ENCODE measurements at places on chromosomes 3 and 15.

- DNase-seq: no peak
These were observed 288 bp upstream of the NME9 start for GRCh38 chr3:138329984-138330293.

- DNase-seq: peak; percentile 36
These were observed 907 bp downstream of the PLXNA1 start for GRCh38 chr3:126983653-126984390.

- no peak for DNase-seq
These were observed 30.6 kb downstream of the CRTC3 start for GRCh38 chr15:90560229-90560776.

- no peak for DNase-seq
These were observed 119.5 kb downstream of the CCNL1 start for GRCh38 chr3:157040456-157040855.

- DNase-seq: no peak
These were observed 209.7 kb downstream of the NR1D2 start for GRCh38 chr3:24154781-24155180.

GRCh38 chr3:14284694-14285547 is 106.3 kb downstream of the LSM3 start:
- DNase-seq: no peak

GRCh38 chr3:78728406-78729145 is 1039.2 kb downstream of the ROBO1 start:
- DNase-seq: no peak

DNA sequence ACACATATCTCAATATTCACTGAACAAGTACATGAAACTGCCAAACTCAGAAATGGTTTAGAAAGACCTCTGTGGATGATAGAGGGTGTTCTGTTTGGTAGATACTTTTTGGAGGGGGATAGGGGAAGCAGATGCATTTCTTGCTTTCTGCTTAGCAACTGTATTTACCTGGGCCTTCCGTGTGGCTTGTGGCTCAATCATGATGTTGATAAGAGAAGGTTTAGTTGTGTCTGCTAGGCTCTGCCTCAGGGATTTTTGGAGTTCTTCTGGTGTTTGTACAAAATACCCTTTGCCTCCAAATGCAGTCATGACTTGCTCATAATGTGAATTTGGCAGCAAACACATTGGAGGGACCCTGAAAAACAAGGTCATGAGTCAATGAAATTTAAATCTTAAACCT is 38.2 kb downstream of the HACL1 start:
- no peak for DNase-seq

DNA sequence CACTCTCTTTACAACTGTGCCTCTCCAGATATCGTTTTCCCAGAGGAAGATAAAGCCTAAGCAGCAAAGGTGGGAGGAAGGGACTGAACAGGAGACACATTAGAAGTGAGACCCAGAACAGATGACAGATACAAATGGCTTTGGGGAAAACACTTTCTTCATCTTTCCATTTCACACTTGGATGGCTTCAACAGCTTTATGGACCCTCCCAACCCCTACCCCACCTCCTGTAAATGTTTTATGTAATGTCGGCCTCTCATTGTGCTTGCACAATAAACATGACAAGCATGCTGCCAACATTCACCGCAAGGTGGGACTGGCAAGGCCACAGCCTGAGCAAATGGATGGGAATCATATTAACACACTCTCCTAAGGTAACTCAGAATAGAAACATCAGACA is 1088.6 kb downstream of the TUSC7 start:
- no peak for DNase-seq

DNA sequence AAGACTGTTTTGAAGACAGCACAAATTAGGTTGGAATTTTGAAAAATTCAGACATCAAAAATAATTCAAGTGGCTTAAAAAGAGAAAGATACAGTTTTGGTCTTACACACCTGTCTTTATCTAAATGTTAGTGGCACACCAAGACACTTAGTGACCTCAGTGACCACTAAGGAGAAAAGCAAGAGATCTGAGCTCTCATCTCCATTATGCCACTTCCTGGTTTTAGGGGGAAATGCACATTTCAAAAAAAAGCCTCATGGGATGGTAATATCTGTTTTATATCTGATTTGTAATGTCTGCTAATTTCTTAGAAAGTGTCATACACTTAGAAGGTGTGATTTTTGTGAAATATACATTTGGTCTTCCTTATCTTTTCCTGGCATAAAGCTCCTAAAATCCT is 16.4 kb downstream of the IL12A start:
- no peak for DNase-seq

- DNase-seq: no peak
These were observed 48.9 kb downstream of the XXYLT1 start for GRCh38 chr3:195221876-195222617.

DNA sequence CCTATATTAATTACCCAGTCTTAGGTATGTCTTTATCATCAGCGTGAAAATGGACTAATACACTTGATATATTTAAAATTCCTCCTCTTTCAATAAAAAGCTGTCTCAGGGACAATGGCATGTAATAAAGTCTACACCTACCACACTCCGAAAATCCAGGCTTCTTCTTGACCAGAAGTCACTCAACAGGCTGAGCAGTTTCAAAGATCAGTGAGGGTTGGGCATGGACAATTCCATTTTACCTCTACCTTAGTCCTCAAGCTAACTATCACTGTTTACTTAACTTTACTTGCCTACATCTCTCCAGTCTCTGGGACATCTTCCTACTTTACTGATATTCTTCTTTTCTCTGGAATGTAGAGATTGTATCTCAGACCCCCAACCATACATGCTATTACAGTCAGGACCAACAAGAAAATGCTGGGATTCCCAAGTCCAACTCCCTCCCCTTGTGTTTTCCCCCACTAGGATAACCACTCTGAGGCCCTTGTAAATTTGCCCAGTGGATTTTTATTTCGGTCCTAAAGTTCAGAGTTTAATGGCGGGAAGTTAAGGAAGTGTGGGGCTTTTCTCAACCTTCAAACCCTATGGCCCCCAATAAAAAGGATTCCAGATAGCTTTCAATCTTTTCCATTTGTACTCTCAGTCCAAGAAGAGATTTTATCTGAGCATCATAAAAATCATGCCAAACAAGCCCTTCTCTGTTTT is 137.1 kb upstream of the TSC22D2 start:
- no peak for DNase-seq

DNA sequence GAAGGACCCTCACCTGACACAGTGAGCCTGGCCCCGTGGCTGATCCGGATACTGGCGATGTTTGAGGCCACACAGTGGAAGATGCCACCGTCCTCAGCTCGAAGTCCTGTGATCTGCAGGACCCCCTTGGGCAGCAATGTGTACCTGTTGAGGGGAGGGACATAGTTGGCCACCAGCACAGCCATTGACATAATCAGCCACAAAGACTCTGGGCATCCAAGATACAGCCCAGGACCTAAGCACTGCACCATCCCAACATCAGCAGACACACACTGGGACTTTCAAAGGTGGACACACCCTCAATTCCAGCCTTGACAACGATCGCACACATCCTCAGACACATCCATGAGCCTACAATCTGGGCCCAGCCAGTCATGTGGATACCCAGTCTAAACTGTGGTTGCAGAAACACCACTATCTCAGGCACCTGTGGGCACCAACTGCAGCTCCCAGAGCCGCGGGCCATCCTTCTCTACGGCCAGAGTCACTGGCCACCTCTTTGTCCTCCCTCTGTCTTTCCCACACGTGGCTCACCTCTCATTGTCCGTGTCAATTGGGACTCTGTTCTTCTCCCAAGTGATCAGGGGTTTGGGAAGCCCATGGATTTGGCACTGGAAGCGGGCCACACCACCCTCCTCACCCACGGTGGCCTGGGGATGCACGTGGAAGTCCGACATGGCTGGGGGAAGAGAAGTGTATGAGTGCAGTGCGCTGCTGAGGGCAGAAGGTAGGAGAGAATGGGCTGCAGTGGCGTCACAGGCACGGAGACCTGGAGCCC is 31.0 kb downstream of the RNU5B-1 start:
- DNase-seq: no peak

DNA sequence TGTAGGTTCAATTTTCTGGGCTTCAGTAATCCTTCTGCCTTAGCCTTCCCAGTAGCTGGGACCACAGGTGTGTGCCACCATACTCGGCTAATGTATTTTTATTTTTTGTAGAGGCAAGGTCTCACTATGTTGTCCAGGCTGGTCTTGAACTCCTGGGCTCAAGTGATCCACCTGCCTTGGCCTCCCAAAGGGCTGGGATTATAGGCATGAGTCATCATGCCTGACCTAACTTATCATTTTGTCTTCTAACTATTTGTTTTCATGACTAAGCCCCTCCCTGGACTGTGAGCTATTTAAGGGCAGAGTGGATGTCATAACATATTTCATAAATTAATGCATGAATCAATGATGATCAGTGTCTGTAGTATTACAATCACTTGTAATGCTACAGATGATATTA is 56.1 kb upstream of the PIAS1 start:
- DNase-seq: no peak

DNA sequence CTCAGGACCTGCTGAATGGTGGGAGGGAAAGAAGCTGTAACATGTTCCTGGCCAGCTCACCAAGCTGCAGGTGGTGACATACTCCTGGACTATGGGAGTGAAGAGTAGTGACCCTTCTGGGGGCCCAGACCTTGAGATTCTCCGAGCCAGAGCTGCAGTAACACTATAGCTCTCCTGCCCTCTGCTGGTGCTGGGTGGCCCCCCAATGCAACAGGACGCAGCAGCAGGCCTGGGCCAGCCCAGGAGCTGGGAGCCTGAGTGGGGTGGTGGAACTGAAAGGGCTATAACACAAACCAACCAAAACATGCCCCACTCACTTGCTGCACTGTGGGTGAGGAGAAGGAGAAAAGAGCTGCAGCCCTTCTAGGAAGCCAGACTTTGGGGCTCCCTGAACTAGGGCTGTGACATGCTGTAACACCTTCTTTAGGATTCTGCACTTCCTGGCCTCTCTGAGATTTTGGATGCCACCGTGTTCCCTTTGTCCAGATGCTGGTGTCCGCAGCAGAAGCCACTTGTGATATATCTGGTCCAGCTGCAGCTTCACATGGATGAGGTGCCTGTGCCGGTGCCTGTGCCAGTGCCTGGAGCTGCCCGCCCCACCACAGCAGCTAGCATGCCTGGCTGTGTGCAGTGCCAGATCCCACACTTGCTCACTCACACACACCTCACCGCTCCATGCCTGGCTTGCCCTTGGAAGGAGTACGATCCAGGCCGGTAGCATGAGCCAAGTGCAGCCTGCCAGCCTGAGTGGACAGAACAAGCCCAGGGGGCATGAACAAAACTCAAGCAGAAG is 636.8 kb upstream of the KCNMB2 start:
- no peak for DNase-seq

DNA sequence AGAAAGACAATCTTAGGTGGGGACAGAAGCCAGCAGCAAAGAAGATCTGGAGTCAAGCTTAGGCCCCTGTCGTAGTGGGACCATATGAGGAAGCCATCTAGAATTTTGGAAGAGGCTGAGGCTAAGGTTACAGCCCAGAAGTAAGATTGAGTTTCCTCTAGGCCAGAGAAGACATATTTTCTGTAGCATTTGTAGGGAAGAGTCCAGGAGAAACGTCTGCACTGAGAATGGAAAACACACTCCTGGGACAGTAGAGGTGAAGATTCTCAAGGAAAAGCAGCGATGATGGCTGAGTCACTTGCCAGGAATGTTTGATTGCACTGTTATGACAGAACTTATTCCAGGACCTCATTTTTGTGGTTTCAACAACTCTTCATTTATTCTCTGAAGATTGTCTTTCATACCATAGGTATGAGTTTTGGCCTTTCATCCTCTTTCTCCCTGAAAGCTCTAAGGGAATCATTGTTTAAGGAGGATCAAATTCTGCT is 107.2 kb downstream of the GTPBP8 start:
- DNase-seq: no peak

- DNase-seq: no peak
These were observed 42.8 kb upstream of the FBXL22 start for GRCh38 chr15:63554337-63554927.

DNA sequence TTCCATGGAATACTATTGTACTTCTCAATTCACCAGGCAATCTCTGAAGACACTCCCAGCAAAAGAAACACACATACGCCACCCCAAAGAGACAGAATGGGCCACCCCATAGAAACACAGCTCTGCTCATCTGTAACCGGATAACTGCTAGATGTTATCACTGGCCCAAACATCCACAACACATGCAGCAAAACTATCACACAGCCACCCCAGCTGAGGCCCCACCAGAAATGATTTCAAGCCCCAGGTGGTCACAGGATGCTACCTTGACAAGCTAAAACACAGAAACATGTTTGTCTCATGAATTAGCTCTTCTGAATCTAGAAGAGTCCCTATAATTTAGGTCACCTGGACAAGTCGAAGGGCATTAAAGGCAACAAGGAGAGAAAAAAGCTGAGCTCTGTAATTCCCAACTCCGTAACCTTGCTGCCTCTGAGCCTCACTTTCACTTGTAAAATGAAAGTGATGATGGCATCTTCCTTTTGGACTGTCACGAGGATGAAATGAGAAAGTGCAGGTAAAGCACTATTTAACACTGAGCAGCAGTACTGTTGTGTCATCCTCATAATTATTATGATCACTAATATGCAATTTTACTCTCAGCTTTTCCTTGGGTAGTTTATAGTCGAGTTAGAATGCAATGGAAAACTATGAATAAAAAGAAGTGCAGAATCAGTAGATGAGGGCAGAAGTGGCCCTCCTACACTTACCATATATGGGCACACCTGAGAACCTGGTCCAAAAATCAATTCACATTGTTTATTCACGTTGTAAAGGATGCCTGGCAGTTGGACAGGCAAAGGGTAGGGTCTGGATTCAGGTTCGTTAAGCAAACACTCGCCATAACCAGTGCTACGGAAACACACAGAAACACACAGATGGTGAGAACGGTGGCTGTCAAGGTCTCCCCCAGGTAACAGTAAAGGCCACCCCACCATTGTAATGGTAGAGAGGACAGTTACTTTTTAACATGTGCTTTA is 38.6 kb downstream of the ADAMTS9 start:
- DNase-seq: no peak

DNA sequence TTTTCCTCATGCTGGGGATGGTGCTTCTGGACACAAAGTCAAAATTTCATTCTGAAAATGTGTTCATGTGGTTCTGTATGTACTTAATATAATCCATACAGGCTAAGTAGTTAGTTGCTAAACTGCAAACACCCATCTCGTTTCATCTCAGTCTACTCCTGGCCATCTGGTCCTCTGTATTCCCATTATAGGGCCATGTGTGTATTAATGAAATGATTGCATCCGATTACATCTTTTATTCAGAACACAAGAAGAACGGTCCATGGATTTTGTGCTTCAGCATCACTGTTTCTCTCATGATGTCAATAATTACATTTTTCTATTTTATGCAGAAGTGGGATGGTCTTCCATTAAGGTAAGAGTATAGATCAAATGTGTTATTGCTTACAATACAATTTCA is 6.1 kb upstream of the GJD2 start:
- no peak for DNase-seq

GRCh38 chr15:86624261-86625036 is 544.8 kb downstream of the AGBL1 start:
- DNase-seq: peak; percentile 61
